Fibroblast of villous mesenchyme (primary cell): ENCODE measurements at places on chromosomes 16 and 17. TPM values are rescaled to one million over a fixed set of nuclear protein-coding genes. Genes with fewer than 3 reads are reported as not detected.

The CLEC18B gene
- total RNA-seq: not detected in 2 replicates

The FBXO39 gene
- under 0.01 and 0.32 TPM in 2 replicates for total RNA-seq

The HOXB8 gene
- not detected in 2 replicates for total RNA-seq

The FBXL16 gene
- total RNA-seq: under 0.01 TPM in 2 replicates

The TLK2 gene
- total RNA-seq: 49.3 and 60.0 TPM in 2 replicates

The CPNE7 gene
- 9.5 and 10.0 TPM in 2 replicates for total RNA-seq

The ABCC12 gene
- total RNA-seq: under 0.01 TPM in 1 of 2 replicates, not detected in the other

The SLC47A1 gene
- total RNA-seq: under 0.01 and 0.86 TPM in 2 replicates

The STH gene
- total RNA-seq: not detected in 2 replicates

The TPSG1 gene
- total RNA-seq: not detected in 2 replicates

The CDC27 gene
- total RNA-seq: 95.0 and 130 TPM in 2 replicates

The LASP1 gene
- 355 and 475 TPM in 2 replicates for total RNA-seq

The ODF4 gene
- not detected in 2 replicates for total RNA-seq

The PDILT gene
- not detected in 2 replicates for total RNA-seq

The PLSCR3 gene
- 16.8 and 28.3 TPM in 2 replicates for total RNA-seq

The PLLP gene
- total RNA-seq: under 0.01 TPM in 1 of 2 replicates, not detected in the other

The SLFN12 gene
- total RNA-seq: 30.6 and 47.9 TPM in 2 replicates

The HS3ST3A1 gene
- total RNA-seq: 13.8 and 15.5 TPM in 2 replicates

The CACNG1 gene
- not detected in 2 replicates for total RNA-seq

The PIMREG gene
- 18.1 and 18.4 TPM in 2 replicates for total RNA-seq

The PPL gene
- 0.32 and 0.86 TPM in 2 replicates for total RNA-seq

The C16orf96 gene
- not detected in 2 replicates for total RNA-seq

The MARVELD3 gene
- total RNA-seq: under 0.01 TPM in 1 of 2 replicates, not detected in the other

The CHST4 gene
- not detected in 2 replicates for total RNA-seq

The STXBP4 gene
- total RNA-seq: 13.9 and 16.8 TPM in 2 replicates

The NPIPB13 gene
- 0.97 TPM in 1 of 2 replicates, not detected in the other for total RNA-seq

The C17orf107 gene
- total RNA-seq: 3.5 and 3.9 TPM in 2 replicates

The UTP4 gene
- total RNA-seq: 15.1 and 22.5 TPM in 2 replicates

The TEKT5 gene
- under 0.01 TPM in 1 of 2 replicates, not detected in the other for total RNA-seq

The ITGB4 gene
- 0.32 and 1.3 TPM in 2 replicates for total RNA-seq
